Activated CD4-positive, alpha-beta T cell treated with anti-CD3 and anti-CD28 coated beads for 36 hours (primary cell): ENCODE measurements at places on chromosomes 5 and 9. TPM values are rescaled to one million over a fixed set of nuclear protein-coding genes. Genes with fewer than 3 reads are reported as not detected.

GRCh38 chr9:128696923-128697707, 5.2 kb upstream of the PKN3 start:
- DNase-seq = no peak

DNA sequence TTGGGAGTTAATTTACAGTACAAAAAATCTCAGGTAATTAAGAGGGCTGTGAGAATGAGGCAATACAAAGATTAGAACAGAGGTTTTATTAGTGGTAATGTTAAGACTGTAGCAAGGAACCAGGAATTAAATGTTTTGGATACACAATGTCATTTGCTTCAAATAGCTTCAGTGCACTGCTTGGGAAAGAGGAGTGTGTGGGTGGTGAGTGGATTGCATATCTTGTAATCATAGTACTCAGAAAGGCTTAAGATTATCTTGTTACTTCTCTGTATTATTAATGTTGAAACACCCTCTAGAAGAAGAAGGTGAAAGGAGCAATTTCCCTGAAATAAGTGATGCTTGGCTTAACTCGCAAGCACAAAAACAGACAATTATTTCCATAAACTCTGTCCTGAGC, 21.0 kb upstream of the TBCA start:
- DNase-seq = no peak

- DNase-seq = no peak
Measured at GRCh38 chr5:34626036-34626435, 30.1 kb upstream of the RAI14 start.

GRCh38 chr5:39113354-39113953, 39.3 kb upstream of the RICTOR start:
- no peak for DNase-seq

DNA sequence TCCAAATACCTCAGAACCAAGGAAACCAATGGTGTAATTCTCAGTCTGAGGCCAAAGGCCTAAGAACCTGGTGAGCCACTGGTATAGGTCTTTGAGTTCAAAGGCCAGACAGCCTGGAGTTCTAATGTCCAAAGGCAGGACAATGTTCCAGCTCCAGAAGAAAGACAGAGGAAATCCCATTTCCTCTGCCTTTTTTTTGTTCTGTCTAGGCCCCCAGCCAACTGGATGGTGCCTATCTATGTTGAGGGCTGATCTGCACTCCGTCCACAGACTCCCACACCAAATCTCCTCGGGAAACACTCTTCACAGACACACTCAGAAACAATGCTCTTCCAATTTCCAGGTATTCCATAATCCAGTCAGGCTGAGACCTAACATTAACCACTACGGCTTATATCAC, 30.1 kb downstream of the FNIP1 start:
- no peak for DNase-seq

- DNase-seq = no peak
Measured at GRCh38 chr5:60102961-60103693, 209.6 kb upstream of the PDE4D start.

DNA sequence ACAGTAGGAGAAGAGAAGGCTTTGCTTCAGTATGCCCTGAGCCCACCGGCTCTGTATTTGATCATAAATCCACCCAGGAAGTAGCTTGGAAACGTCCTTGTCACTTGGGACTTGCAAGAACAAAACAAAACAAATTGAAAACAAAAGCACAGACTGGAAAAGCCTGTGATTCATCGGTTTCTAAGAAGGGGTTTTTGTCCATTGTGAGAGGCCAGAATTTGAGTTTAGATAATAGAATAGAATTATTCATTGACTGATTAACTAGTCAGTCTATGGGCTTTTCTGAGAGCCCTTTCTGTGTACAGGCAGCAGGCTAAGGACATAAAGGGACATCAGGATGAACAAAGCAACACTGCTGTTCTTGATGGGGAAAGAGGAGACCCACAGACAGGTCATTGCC, 424.8 kb downstream of the IRX1 start:
- DNase-seq = no peak

DNA sequence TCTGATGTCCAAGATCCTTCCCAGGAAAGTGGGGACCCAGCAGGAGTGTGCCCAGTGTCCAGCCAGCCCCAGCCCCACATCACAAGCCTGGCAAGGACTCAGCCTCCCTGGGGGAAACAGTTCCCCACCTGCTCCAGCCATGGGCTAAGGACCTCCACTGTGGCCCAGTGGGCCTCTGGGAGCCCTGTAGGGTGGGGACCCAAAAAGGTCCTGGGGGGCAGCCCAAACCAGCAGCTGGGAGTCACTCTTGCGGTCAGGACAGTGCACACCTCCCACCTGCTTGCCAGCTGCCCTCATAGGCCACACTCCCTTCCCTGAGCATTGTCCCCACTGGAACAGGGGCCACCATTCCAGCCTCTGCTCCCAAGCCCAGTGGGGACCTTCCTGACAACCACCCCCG, 1.7 kb downstream of the ABCA2 start:
- DNase-seq = no peak

DNA sequence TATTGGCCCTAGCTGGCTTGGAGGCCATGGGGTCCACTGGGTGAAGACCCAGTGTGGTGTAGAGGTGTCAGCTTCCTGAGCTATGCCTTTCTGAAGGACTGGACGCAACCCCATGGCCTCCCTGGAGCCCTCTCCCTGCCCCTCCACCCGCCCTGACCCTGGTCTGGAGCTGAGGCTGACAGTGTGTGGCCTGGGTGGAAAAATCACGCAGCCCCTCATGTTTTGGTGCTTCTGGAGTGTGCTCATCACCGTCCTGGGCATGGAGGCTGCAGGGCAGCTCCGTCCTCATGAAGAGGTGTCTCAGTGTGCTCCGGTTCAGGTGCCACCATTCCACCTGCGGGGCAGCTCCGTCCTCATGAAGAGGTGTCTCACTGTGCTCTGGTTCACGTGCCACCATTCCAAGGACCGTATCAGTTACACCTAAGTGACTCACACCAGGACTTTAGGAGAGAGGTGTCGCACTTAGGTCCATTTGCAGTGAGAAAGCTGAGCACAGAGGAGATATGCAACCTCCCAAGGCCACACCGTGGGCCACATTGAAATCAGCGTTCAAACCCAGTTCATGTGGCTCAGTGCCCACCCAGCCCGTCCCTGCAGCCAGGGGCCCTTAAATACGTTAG, 214.3 kb upstream of the IRX1 start:
- no peak for DNase-seq

GRCh38 chr5:32231929-32232328, 57.8 kb upstream of the GOLPH3 start:
- no peak for DNase-seq

GRCh38 chr9:93823245-93824072, 131.7 kb downstream of the BARX1 start:
- no peak for DNase-seq

DNA sequence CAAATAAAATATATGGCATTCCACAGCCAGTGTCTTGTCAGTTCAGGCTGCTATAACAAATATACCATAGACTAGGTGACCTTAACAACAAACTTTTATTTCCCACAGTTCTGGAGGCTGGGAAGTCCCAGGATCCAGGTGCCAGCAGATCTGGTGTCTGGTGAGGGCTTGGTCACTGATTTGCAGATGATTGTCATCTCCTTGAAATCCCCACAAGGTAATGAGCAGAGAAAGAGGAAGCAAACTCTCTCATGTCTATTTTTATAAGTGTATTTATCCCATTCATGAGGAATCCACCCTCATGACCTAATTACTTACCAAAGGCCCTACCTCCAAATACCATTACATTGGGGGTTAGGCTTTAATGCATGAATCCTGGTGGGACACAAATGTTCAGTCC, 663.2 kb downstream of the TLR4 start:
- DNase-seq = no peak

DNA sequence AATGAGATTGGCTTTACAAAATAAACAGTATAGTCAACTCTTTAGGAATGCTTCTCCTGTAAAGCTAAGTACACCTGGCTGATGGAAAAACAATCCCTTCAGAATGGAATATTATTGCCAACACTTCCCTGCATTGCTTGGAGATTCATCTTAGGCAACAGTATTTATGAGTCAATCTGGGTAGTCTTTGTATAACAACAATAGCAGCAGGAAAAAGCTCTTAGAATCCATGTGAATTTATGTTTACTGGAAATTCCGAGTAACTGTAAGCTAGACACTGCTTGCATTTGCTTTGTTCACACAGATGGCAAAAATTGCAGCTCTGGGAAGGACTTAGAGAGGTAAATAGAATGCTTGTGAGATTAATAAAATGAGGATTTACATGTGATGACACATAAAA, 101.7 kb upstream of the NTRK2 start:
- no peak for DNase-seq

- peak; percentile 65 for DNase-seq
Measured at GRCh38 chr9:117487555-117488175, 72.8 kb upstream of the ASTN2 start.

DNAH5 gene
- not detected for total RNA-seq

TMEM174 gene
- total RNA-seq = not detected

PCDHA4 gene
- not detected for total RNA-seq

CCDC112 gene
- total RNA-seq = 2.2 TPM

TMEM245 gene
- total RNA-seq = 24.5 TPM
